ENCODE measurements at places on chromosomes 16 and 17.
A peak's percentile ranks its signal among the peaks of the same experiment; 100 is the strongest.

DNA sequence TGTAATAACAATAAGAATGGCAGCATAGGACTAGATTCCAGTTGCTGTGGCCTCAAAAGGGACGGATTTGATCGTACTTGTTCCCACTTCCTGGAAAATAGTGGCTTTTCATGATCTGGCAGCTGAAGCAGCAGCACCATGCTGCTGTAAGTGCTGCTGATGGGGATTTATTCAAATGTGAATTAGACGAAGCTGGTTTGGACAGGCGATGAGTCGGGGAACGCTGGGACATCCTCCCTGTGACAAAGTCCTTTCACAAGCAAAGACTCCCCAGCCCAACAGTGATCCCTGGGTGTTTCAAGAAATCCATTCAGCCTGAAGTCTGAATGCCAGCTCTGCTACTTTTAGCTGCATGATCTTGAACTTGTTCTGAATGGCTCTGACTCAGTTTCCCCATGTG, 88.6 kb upstream of the XYLT1 start:
- no peak for DNase-seq

- no peak for DNase-seq
Measured at GRCh38 chr16:88070989-88071625, 119.9 kb downstream of the BANP start.

GRCh38 chr17:66692421-66692690, 142.6 kb upstream of the CACNG5 start:
- no peak for DNase-seq

GRCh38 chr16:23122144-23122543, 27.1 kb downstream of the USP31 start:
- no peak for DNase-seq

DNA sequence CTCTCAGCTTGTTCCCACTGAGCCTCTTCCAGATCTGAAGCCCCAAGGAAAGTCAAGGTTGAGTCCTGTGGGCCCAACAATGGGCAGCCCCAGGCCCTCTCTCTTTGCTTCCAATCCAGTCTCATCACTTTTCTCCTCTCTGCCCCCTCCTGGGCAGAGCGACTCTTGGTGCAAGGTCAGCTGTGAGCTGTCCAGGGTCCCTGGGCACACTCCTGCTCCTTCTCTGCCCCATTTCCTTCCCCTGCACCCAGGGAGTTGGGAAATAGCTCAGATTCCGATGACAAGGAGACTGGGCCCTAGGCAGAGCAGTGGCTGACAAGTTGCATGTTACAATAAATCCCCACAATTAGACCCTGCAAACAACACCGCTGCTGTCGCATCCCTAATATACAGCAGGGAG, 16.1 kb upstream of the CRHR1 start:
- DNase-seq, result no peak

- no peak for DNase-seq
Measured at GRCh38 chr17:6376931-6377361, 58.0 kb downstream of the AIPL1 start.

- no peak for DNase-seq
Measured at GRCh38 chr17:64457156-64457555, 8.2 kb downstream of the MILR1 start.

DNA sequence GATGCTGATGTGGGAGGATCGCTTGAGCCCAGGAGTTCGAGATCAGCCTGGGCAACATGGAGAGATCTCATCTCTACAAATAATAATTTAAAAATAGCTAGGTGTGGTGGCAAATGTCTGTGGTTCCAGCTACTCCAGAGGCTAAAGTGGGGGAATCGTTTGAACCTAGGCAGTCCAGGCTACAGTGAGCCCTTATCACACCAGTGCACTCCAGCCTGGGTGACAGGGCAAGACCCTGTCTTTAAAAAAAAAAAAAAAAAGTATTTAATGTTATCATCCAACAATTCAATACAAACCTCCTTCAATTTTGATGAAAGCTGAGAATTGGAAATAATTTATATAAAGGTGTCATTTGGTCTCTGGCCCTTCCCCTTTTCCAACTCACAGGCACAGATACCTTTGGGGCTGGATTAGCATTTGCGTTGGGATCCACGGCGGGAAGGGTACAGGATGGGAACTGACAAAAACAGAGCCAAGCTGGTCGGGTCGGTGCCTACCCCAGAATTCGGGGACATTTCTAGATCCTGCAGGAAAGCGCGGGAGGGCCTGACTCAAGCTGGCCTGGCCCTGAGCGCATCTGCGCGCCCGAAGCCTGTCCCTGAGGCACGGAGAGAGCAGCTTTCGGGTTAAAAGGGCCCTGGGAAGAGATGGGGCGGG, 860 bp upstream of the DCAF7 start:
- DNase-seq, result no peak

- no peak for DNase-seq
Measured at GRCh38 chr16:86498671-86499439, 11.5 kb upstream of the FOXF1 start.

DNA sequence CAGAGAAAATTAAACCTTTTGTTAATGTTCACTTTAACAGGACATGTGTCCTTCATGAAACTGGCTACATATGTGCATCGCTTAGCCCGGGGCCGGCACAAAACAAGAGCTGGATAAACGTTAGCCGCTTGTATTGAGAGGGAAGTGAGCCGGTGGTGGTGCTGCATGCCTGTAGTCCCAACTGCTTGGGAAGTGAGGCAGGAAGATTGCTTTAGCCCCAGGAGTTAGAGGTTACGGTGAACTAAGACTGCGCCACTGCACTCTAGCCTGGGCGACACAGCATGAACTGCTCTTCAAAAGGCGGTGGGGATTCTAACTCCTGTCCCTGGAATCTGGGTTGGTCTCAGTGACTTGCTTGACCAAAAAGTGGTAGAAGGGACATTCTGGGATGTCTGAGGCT, 15.0 kb upstream of the SPHK1 start:
- DNase-seq, result no peak

- no peak for DNase-seq
Measured at GRCh38 chr16:77509796-77510195, 75.0 kb upstream of the ADAMTS18 start.

DNA sequence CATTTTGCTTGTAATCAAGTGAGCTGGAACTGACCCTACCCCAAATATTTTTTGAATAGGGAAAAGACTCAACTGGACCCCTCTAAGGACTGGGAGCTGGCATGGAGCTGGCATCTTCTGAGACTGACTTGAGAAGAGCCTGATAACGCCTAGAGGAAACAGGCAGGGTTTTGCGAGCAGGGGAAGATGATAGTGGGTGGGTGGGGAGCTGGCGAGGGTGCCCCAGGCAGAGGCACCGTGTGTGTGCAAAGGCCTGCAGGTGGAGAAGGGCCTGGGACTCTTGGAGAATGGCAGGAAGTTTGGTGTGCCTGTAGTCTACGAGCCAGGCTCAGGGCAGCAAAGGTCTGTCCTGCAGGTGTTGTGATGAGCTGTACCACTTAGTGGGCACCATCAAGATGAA, 4.1 kb downstream of the CRISPLD2 start:
- no peak for DNase-seq

DNA sequence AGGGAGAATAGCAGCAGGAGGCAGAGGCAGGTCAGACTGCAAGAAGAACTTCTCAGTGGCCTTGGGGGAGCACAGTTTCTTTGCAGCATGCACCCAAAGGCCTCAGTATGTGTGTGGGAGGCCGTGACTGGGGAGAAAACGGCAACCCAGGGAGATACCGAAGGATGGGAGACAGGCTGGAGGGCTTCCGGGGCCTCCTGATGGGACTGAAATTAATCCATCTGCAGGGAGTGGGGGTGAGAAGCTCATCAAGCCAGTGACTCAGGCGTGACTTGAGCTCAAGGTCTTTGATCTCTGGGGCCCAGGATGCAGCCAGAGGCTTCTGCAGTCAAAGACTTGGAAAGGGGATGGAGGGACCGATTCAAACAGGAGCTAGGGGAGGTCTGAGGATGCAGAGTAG, 5.1 kb upstream of the C17orf113 start:
- no peak for DNase-seq

DNA sequence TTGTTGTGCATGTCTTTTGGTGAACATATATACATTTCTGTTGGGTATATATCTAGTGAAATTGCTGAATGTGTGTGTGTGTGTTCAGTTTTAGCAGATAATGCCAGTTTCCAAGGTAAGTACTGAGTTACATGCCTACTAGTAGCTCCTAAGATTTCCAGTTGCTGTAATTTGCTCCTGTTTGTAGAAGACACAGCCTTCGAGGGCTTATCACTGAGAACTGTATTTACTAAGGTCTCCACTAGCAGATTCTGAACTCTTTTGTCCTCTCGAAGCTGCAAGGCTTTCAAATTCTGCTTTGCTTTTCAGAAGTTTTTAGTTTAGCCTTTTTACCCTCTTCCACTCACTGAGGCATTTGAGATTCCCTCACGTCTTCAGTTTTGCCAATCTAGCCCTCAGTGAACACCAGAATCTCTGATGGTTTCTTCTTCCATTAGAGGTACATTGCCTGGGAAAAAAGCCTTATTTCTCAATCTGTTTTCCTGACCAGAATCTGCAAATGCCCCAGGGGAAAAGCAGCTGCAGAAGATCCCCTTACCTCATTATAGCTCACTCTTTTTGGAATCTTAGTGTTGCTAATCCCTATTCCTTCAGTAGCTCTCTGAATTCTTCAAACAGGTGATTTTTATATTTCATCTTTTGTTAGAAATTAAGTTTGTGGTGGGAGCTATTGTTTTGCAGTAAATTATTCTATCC, 52.9 kb downstream of the NF1 start:
- no peak for DNase-seq

- no peak for DNase-seq
Measured at GRCh38 chr17:40862985-40863733, 3.9 kb downstream of the KRT12 start.

- no peak for DNase-seq
Measured at GRCh38 chr16:54405478-54405877, 118.9 kb upstream of the IRX3 start.

DNA sequence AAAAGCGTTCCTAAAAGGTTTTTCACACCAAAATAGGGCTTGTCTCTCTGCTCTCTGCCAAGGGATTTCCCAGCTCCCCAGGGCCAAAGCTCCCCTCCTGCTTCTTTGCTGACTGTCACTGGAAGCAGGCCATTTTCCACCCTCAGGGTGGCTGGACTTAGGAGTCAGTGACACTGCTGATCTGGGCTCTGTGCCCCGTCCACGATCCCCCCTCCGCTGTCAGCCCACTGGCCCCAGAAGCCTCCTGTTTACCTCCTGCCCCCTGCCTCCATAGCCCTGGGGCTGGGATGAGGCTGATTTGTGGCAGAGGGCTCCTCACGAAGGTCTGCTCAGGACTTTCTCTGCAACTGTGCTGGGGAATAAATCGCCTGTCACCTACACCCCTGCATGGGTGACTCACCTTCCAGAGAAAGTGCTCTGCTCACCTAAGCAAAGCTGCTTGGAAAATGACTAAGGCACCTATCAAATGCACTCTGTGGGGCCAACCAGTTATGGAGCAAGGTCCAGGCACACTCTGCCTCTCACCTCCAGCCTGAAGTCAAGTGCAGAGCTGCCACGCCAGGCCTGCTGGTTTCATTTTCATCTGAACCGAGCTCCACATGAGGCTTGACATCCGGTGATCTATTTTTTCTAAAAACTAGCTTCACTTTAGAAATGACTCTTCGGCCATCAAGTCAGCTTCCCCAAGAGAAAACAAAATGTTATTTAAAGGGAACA, 4.9 kb downstream of the MAP3K14 start:
- peak; percentile 45 for DNase-seq

DNA sequence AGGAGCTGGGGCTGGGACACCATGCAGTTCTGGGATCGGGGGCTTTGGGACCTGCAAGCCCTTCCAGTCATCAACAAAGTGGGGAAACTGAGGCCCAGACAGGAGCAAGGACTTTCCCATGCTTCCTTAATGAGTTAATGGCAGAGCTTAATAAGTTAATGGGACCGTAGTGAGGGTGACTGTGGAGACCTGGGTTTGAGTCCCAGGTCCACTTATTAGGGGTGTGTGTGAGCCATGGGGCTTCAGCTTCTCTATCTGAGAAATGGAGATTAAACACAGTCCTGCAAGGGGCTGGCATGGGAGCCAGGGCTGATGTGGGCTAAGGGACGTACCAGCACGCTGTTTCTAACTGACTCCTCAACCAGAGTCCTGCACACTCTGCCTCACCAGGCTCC, 41.7 kb upstream of the NKD1 start:
- DNase-seq, result no peak

GRCh38 chr16:27251541-27252205, 16.9 kb downstream of the NSMCE1 start:
- no peak for DNase-seq

- no peak for DNase-seq
Measured at GRCh38 chr16:71894229-71894920, 956 bp upstream of the IST1 start.

DNA sequence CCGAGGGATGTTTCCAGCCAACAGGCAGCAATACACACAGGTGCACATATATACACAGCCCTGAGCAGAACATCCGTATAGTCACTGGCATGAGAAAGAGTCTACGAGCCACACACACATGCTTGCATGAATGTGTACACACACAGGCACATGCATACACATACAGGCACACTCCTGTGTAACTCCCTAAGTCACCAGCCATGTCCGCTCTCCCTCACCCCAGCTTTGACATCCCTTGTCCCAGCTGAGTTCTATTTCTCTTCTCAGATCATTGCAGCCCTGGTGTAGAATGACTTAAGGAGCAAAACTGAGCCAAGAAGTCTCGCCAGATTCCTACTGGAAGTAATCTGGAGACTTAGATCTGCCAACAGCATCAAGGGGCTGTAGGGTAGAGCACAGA, 13.1 kb downstream of the CDRT4 start:
- no peak for DNase-seq

GRCh38 chr16:88365244-88365865, 17.4 kb upstream of the ZNF469 start:
- no peak for DNase-seq
